HT-29 (cell line): ENCODE measurements at places on chromosomes 2 and 18.

DNA sequence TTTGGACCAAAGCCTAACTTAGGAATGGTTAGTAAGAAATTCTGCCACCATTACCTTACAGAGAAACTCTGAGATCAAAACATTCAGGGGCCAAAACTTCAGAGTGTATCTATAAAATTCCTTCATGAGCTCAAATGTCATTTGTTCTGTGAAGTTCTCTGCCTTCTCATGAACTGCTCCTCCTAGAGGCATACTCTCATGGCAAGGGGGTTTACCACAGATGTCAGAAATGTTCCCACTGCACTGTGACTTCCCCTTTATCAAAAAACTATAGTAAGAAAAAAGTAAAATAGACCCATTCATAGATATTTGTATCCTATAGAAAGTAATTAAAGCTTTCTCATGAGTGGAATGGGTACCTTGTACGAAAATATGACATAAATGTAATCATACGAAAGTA lies 68.5 kb downstream of the USP40 start:
- DNase-seq = no peak

- no peak for DNase-seq
These were observed 261.1 kb upstream of the RAB12 start for GRCh38 chr18:8348051-8348720.

GRCh38 chr2:38033646-38034045 lies 42.3 kb downstream of the CYP1B1 start:
- DNase-seq = no peak

DNA sequence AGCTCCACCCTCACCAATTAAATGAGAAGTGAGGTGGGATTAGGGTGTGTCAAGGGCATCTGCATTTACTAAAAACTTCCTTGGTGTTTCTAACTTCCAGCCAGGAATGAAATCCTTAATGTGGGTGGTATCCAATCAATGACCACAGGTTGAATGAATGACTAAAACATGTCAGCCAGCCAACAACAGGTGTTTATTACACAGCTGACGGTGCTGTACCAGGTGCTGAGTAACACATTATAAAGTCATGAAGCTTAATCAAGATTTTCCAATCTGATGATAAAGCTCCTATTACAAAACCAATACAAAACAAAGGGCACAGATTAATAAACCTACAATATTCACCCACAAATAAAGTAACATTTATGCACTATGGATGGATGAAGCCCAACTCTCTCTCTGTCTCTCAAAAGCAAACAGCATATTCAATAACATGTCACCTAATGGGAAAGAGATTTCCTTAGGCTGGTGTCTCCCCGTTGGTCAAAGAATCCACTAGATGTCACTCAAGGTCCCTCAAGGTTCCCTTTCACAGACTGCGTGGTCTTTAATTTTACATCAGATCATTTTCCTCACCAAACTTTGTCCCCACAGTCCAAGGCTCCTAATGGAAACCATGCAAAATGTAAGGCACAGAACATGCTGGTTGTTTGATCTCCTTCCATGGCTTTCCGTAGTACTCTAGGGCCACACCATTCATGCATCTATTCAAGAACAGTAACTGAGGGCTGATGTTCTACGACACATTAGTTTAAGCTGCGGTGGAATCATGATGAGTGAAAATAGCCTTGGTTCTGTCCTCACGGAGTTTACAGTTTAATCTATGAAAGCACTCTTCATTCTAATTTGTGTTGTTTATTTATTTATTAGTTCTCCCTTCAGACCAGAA lies 6.4 kb upstream of the PTPN4 start:
- DNase-seq = peak; percentile 72

DNA sequence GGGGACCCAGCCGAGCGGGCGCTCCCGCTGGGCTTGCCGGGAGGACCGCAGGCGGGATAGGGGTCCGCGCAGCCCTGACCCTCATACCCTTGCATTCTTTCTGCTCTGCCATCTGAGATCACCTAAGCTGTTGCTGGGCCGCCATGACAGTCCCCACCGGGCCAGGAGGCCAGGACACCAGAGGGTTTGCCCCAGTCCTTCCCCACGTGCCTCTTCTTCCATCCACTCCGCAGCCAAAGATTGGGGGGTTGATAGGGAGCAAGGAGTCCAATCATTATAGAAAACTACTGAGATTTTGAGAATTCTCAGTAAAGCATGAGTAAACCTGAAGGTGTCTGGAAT lies 453 bp upstream of the GRB14 start:
- DNase-seq = peak; percentile 51

GRCh38 chr2:136638193-136638592 lies 127.2 kb upstream of the THSD7B start:
- no peak for DNase-seq

- DNase-seq = no peak
These were observed 68.2 kb upstream of the ITGB6 start for GRCh38 chr2:160268151-160268781.

- no peak for DNase-seq
These were observed 48.8 kb downstream of the RAB27B start for GRCh38 chr18:54877076-54877475.
